ENCODE measurements at places on chromosomes 2 and 18.

- no peak for DNase-seq
Measured at GRCh38 chr2:181052523-181052891, 72.1 kb downstream of the UBE2E3 start.

DNA sequence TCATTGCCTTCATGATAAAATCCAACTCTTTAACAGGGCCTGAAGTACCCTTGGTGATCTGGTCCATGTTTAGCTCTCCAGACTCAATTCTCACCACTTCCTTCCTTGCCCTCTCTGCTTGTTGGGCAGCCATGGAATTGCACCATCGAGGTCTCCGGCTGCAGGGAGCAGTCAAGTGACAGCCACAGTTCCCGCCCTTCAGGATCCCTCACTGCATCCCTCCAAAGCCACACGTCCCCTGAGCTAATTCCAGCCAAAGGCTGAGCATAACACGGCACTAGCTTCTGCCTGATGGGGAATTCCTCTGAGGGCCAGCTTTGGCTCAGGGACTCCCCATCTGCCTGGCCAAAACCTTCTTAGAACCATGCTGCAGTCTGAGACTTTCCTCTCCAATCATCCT lies 47.4 kb upstream of the SLC1A4 start:
- no peak for DNase-seq

GRCh38 chr2:6475155-6475940 lies 390.4 kb downstream of the CMPK2 start:
- no peak for DNase-seq

- DNase-seq = no peak
Measured at GRCh38 chr2:17035010-17035409, 369.4 kb upstream of the CYRIA start.

DNA sequence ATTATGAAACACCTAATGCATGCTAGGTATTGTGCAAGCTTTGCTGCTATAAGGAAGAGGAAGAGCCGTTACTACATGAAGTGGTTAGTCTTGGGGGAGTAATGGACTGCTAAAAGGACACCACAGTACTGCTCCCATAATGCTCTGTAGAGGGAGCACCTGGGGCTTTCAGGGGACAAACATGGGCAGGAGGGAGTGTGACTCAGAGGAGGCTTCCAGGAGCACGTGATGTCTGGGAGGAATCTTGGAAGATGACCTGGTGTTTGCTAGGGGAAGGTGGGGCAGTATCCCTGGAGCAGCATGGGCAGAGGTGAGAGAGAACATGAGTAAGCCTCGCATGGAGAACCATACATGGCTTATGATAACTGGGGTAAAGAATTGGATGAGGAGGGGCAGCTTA lies 18.8 kb downstream of the MAPK4 start:
- DNase-seq = no peak

DNA sequence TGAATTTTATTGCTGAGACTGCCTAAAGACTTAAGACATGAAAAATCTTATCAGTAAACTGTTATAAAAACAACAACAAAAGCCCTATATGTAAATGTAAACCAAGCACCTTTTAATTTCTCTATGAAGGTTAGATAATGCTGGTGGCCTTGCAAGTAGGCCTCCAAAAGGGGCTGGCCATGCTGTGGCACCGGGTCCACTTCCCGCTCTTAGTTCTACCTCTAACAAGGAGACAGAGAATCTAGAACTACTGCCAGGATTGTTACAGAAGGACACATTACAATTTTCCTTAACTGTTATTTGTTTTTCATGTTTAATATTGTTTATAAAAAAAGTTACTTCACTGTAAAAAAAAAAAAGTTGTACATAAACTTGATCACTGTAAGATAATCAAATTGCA lies 49.0 kb downstream of the UGP2 start:
- no peak for DNase-seq

- DNase-seq = no peak
Measured at GRCh38 chr2:26979741-26980140, 9.3 kb downstream of the MAPRE3 start.

DNA sequence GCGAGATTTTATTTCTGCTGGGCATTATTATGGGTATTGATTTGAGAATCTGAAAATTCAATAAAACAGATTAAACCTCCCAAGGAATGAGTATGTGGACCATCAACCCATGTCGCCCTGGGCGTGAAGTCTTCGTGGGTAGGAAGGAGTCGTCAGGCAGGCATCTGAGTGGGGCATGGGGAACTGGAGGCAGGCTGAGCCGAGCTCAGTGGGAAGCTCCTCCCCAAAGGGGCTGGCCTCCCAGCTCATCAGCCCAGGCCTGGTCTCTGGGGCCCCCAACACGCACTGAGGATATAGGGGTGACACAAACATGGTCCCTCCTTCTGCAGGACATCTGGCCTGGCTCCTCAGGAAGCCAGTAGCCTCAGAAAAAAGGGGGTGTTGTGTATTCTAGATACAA lies 265.2 kb downstream of the TFCP2L1 start:
- no peak for DNase-seq

DNA sequence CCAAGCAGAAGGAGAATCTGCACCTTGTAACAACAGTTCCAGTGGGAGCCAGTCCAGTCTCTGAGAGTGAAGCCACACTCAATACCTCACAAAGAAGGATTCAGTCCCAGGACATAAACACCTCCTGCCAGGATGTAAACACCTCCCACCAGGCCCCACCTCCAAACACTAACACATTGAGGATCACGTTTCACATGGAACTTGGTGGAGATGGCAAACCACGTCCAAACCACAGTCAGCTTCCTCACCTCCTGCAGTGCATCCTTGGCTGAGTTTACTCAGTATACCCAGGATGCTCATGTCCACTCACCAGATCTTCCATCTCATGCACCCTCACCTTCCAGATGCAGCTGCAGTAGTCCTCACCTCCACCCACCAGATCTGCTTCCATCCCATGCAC lies 37.8 kb upstream of the TMEM18 start:
- DNase-seq = no peak

- DNase-seq = no peak
Measured at GRCh38 chr2:191869178-191869577, 22.3 kb upstream of the CAVIN2 start.

GRCh38 chr18:46401486-46402070 lies 255.4 kb downstream of the LOXHD1 start:
- no peak for DNase-seq

DNA sequence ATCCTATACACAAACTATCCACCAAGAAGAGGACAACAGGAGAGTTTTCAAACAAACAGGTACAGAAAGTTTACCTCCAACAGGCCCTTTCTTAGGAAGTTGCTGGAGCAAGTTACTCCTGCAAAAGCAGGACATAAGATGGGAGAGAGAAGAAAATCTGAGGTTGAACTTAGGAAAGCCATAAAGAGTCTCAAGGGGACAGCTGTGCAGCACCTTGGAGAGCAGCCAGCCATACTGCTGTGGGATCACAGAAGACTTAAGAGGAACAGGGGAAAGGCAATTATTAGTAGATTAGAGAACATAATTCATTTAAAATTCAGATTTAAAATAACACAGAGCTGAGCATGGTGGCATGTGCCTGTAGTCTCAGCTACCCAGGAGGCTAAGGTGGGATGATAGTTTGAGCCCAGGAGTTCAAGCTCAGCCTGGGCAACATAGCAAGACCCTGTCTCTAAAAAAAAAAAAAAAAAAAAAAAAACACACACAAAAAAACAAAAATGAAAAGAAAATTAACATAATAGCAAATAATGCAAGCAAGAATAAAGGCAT lies 148.1 kb upstream of the SIX3 start:
- DNase-seq = no peak

DNA sequence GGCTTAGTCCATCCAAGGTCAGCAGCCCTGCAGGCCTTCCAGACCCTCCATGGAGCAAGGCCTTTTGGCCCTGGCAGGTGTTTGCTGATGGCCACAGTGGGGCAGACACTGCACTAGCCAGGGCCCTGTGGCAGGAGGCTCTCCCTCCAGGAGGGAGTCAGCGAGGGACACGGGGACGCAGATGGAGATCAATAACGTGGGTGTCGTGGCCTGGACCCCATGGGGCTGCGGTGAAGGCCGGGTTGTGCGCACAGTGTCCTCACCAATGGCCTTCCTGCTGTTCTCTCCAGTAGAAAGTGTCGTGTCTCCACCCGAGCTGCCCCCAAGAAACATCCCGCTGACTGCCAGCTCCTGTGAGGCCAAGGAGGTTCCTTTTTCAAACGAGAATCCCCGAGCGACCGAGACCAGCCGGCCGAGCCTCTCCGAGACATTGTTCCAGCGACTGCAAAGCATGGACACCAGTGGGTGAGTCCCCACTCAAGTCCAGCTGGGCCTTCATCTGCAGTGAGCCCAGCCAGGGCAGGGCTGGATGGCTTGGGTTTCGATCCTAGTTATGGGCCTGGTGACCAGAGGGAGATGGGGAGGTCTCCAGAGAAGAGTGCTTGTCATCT lies 65.4 kb downstream of the INPP5D start:
- no peak for DNase-seq

- no peak for DNase-seq
Measured at GRCh38 chr2:237593036-237593435, 2.5 kb upstream of the RAB17 start.

GRCh38 chr2:41912776-41913175 lies 135.0 kb upstream of the PKDCC start:
- no peak for DNase-seq

DNA sequence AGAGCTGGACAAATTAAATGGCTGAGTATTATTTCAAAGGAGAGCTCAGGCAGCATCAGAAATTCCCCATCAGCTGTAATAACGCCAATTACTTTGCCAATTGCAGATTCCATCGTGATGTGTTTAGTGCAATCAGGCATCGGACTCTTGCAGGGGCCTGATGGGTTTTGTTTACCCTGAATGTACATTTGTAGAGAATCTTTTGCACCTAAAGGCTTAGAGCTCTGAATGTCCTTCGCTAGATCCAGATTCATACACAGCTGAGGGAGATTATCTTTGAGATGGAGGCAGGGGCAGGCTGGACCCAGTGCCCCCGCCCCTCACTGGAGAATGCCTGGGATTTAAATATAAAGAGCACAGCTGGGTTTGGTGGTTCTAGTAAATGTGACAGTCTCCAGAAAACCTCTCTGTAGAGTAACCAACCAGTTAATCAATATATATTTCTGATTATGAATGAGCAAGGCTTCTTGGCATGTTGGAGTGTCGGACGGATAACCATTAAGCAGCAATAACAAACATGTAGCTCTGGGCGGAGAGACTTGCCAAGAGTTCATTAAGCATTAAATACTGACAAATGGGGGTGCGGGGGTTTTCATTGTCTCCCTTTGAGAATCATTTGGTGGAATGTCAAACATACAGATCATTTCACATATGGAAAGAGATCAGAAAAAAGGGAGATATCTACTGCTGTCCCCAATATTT lies 200.9 kb downstream of the SETBP1 start:
- DNase-seq = no peak

DNA sequence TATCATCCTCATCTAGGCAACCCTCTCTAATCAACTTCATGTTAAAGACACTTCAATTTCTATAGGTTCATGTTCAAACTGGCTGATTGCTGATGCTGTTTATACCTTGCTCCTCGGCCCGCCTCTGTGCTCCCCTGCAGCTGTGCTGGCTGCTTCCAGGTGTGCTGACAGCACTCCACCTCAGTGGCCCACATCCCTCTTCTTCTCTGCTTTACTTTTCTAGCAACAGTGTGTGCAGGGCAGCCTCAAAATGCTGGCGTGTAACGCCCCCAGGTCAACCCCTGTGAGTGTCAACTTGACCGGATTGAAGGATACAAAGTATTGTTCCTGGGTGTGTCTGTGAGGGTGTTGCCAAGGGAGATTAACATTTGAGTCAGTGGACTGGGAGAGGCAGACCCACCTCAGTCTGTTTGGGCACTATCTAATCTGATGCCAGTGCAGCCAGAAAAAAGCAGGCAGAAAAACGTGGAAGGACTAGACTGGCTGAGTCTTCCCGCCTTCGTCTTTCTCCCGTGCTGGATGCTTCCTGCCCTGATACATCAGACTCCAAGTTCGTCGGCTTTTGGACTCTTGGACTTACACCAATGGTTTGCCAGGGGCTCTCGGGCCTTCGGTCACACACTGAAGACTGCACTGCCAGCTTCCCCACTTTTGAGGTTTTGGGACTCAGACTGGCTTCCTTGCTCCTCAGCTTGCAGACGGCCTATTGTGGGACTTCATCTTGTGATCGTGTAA lies 94.7 kb downstream of the COL6A3 start:
- DNase-seq = no peak

DNA sequence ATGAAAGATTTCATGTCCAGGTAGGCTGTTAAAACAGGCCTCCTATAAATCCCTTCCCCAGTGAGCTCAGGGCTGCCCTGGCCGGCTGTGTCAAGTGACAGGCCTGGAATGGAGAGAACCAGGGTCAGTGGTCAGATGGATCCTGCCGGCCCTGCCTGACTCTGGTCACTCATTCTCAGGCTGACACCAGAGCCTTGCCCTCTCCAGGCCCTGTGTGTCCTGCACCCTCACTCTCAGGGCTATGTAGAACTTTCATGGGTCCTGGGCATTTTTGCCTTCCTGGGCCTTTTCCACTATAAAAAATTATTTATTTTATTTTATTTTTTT lies 82.0 kb upstream of the RGPD5 start:
- DNase-seq = no peak

DNA sequence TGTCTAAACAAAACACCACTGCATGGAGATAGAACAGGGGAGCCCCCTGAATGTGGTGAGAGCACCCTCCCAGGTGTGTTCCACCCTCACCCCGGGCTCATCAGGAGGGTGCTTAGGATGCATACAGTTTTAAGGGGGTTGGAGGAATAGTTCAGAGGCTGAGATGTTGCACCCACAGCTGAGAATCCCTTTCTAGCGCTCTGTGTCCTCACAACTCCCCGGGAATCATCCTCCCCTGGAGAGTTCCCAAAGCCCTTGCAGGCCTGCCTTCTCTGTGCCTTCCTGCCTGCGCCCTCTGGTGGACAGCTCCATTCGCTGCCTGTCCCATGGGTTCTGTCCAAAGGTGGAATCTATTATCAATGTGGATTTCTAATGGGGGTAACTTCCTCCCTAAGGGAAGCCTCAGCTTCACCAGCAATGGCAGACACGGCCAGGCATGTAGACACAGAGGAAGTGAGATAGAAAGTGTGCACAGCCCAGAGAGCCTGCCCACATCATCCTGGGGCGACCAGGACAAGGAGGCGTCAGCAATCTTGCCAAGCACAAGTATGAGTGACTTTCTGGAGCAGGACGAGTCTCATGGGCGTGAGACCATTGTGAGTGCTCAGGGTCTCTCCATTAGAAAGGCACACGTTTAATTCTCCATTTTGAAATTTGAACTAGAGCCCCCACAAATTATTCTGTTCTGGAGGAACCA lies 1.2 kb upstream of the UGT1A5 start:
- DNase-seq = no peak

- DNase-seq = no peak
Measured at GRCh38 chr2:195687320-195688086, 30.5 kb downstream of the SLC39A10 start.

DNA sequence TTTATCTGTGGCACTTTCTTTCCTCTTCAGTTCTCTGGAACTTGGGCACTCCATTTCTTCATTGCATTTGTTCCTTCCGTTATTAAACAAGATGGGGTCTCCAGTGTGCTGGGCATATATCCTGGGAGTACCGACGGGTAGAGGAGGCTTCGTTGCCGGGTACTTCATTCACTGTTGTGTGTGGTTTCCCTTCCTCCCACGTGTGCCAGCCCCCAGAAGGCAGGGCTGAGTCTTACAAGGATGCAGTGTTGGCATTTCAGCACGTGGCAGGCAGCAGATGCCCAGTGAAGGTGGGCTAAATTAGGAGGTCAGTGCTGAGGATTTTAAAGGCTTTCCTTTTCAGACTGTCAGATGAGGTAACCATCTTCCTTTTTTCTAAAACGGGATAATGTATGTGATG lies 58.6 kb downstream of the MGAT5 start:
- DNase-seq = no peak
